Activated T-helper 17 cell treated with anti-CD3 and anti-CD28 coated beads, Interleukin-2, amount 50 U/mL, for 72 hours (primary cell): ENCODE measurements at places on chromosomes 4 and X. TPM values are rescaled to one million over a fixed set of nuclear protein-coding genes. Genes with fewer than 3 reads are reported as not detected.

DNA sequence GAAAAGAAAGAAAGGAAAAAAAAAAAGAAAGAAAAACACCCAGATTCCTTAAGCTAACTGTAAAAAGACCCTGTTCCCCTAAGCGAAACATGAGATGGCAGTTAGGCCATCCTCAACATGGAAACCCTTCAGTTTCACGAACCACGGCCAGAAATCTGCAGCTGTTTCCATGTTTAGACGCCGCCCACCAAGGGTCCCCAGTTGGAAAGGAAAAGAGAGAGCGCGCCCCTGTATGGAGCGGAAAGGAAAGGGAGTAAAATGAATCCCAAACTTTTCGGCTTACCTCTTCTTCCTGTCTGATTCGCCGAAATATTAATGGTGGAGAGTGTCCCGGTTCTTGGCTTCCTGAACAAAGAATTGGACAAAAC, 38.3 kb downstream of the MGARP start:
- ATAC-seq: no peak

MAGEB6 gene
- not detected for total RNA-seq

DNA sequence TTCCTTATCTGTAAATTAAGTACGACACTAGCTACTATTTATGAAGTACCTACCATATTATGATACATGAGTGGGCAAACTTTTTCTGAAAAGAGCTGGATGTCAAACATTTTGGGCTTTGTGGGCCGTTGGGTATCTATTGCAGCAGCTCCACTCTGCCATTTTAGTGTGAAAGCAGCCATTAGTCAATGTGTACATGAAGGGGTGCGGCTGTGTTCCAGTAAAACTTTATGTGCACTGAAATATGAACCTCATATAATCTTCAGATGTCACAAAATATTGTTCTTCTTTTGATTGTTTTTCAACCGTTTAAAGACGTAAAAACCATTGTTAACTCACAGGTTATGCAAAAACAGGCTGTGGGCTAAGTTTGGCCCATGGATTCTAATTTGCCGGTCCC, 14.1 kb downstream of the PRPS2 start:
- no peak for ATAC-seq

DNA sequence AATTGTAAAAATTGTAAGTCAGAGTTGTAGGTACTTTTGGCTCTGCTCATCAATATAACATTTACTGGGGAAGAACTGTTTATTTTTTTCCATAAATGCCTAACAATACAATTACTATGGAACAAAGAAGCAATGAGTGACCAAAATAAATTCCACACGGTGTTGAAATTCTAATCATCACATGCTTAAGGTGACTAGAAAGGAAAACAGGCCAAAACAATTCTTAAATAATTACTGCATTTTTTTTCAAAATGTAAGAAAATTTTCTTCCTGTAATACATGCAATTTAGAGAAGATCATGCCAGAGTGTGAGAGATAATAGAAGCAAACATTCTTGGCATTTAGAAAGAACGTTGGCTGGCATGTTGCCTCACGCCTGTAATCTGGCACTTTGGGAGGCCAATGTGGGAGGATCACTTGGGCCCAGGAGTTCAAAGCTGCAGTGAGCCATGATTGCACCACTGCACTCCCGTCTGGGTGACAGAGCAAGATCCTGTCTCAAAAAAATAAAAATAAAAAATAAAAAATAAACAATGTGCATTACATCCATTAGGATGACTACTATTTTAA, 22.5 kb downstream of the C4orf46 start:
- no peak for ATAC-seq

DNA sequence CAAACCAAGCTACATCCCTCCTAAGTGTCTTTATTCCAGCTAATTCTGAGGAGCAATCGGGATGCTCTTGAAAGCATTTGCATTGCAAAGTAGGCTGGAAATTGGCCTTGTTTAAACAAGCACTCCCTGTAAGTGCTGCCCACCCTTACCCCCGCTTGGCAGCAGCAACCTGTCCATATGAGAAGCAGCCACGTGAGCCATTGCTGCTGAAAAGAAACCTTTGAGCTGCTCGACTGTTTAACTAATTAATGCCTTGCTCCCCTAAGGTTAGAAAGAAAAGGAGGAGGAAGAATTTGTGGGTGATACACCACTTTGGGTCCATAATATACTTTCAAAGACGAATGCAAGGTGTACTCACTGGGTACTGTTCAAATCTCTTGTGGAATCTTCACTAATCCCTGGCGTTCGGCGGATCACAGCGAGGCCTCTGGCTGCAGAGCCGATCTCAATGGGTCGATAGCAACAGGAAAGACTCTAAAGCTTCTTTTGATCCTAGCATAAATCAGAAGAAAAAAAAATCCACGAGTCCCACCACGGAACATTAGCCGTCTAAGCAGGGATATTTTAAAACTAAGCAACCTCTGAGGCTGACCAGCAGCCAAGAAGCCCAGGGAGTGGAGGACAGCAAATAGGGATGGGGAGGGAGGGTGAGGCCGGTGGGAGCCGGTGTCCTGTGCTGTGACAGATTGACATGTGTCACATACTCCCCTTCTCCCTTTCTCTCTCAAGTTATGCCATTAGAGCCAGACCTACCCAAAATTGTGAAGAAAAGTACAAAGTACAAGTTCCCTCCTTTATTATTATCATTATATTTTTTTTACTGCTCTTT, 37.2 kb upstream of the MGST2 start:
- no peak for ATAC-seq

DCAF4L1 gene
- total RNA-seq: 0.73 TPM

DAPP1 gene
- 52.9 TPM for total RNA-seq
